Right ventricle myocardium superior (tissue), 1 donor: ENCODE measurements at places on chromosomes 6 and 20. TPM values are rescaled to one million over a fixed set of nuclear protein-coding genes. Genes with fewer than 3 reads are reported as not detected.

- peak; percentile 74 for DNase-seq
Measured at GRCh38 chr6:111534231-111534751, 51.3 kb upstream of the REV3L start.

GRCh38 chr20:59247731-59248684 lies 52.4 kb upstream of the EDN3 start:
- no peak for DNase-seq

DNA sequence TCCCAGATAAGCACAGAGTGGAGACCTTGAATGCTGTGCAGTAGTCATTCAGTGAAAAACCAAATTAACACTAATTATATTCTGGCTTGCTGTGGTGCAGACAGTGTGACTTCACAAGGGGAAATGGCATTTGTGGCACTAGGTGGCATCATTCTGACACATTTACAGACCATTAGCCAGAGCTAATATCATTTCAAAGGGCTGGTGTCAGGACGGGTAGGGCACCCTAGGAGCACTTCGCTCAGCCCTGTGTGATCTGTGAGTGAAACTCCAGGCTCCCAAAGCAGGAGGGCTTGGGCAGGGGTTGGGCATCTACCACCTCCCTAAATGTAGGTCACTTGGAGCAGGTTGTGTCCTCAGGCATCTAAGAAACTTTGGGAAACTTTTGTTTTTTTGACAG lies 555.8 kb downstream of the PKHD1 start:
- no peak for DNase-seq

DNA sequence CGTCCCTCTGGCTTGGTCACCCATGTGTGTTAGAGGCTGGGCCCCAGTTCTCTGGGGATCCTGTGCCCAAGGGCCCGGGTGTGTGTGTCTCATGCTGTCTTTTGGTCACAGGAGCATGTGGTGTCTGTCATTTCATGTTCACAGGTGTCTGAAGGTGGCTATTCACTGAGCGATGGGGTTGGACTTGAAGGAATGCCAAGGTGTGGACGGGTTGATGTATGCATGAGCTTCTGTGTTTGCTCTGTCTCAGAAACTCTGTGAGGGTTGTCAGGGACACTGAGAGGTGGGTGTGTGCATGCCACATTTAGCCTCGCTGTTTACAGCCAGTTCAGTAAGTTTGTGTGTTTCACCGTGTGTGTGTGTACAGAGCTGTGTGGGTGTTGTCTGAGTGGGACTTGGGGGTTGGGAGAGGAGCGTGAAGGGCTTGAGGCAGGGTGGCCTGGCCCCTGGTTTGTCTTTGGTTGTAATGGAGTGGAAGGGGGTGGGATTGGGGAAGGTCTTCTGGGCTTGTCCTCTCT lies 1.2 kb downstream of the DDR1 start:
- no peak for DNase-seq

DNA sequence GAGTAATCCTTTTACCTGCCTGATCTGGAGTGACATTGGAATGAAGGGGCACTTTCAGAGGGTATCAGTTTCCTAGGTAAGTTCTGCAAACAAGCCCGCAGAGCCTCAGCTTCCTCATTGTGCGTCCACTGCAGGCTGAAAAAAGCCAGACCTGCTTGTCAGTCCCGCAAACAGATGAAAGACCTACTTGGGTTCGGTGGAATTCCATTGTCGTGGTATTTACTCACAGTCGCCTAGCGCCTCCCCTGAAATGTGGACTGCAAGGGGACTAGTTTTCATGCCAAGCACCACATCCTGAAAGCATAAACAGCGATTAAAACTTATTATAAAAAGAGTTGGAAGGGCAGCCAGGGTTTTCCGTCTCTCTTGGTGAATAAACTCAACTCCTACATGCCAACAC lies 121.5 kb downstream of the PAX1 start:
- DNase-seq: no peak

DNA sequence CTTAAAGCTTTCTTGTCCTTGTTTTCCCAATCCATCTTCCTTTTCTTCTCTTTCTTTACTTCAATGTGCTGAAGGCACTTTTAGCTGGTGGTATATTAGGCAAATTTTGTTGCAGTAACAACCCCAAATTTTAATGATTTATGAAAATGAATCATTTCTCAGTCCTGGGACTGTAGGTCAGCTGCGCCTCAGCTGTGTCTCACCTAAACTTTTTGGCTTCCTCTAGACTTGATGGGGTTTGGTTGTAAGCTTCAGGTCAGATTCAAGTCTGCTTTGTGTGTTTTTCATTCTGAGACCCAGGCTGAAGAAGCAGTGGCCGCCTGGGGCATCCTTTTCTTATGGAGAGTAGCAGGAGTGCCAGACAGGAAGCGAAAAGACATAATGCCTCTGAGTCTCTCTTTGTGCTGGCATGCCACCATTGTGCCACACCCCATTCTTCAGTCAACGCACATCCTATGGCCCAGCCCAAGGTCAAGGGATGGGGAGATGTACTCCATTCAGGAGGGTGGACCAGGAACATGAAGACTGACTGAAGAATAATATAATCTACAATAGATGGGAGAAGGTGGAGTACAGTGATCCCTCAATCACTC lies 28.9 kb upstream of the CD83 start:
- DNase-seq: no peak

DNA sequence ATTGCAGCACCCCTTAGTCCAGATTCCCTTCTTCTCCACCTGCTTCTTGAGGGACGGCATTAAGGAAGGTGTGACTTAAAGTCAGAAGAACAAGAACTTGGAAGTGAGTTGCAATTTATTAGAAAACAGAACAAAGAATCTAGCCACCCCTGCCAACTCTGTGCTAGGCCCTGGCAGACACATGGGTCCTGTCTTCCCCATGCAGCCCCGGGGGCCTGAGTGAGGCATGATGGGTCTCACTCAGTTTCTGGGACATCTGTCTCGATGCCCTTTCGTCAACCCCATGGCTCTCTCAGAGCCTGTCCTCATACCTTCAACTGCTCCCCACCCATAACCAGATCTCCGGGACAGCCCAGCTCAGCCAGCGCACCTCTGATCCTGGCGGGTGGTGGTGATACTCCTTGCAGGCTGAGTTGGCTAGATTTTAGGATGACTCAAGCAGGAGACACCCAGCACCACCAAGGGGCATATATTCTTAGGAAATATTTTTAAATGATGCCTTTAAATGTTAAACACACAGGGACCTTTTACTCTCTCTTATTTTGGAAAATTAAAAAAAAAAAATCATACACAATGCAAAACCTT lies 143.2 kb upstream of the RNF24 start:
- DNase-seq: peak; percentile 28

DNA sequence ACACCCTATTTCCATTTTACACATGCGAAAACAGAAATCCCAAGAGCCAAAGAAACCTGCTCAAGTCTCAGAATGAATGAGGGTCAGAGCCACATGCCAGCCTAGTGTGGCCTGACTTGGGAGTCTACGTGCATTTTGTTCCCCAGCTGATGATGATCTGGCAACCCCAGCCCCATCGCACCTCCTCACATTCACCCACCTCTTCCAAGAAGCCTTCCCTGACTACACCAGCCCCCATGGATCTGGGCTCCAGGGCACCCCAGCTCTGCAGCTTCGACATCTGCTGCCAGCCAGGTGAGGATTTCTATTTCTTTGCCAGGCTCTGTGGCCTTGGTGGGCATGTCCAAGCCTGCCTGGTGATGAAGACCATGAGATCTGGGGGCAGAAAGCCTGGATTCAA lies 41.0 kb downstream of the ANGPT4 start:
- DNase-seq: no peak

- DNase-seq: no peak
Measured at GRCh38 chr6:88449770-88450169, 283.6 kb upstream of the CNR1 start.

- peak; percentile 68 for DNase-seq
Measured at GRCh38 chr6:167141667-167142432, 15.9 kb downstream of the GPR31 start.

- DNase-seq: no peak
Measured at GRCh38 chr6:164345327-164345726, 930.8 kb downstream of the QKI start.

GRCh38 chr20:50297498-50298376 lies 107.1 kb downstream of the CEBPB start:
- DNase-seq: peak; percentile 59

- DNase-seq: no peak
Measured at GRCh38 chr20:60056407-60057122, 98.3 kb downstream of the CDH26 start.

DNA sequence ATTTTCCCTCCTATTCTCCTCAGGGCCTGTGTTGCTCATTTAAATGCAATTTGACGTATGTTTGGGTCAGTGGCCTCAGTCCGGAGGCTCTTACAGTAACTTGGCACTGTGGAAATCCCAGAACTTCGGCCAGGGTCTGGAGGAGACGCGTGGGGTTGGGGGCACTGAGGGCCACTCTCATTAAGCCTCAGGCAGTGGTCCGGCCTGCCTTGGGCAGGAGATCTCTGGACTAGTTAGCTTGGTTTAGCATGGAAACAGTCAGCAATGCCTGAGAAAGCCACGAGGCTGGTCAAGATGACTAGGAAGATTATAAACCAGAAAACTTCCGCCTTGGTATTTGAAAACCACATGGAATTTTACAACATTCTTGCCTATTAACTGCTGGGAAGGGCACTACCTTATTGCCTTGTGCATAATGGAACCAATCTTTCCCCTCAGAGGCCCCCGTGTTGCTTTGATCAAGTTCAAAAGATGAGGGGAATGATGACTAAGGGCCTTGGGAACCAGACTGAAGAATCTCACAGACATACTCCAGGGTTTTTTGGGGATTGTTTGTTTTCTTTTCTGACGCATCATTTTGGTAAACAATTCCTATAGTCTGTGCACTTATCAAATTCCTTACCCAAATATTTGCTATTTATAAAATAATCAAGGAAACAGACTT lies 206.0 kb upstream of the PREP start:
- DNase-seq: no peak

DNA sequence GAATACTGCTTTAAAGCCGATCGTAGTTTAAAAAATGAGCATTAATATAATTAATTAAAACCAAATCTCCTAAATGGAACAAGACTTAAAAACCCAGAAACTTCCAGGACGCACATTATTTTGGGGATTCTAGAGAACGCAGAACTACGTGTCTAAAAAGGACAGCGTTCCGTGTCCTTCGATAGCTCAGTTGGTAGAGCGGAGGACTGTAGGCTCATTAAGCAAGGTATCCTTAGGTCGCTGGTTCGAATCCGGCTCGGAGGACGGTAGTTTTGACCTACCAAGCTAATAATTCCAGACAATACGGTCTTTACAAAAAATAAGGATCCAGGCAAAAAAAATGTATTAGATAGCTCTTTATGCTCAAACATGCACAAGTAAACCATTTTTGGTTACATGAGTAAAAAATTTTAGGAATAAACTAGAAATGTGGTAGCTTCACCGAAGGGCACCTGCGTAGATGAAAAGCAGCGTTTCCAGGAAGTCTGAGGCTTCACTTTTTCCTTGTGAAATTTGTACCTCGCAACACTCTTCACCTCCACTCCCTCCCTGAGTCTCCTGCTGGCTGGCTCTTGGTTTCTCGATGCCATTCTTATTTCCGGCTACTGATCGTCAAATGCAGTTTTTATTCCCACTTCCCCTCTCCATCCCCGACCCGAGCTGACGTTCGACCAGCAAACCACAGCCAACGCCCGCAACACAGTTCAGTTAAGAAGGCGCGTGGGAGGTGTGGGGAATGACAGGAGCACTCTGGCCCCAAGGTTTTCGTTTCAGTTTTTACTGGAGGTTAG lies 19.6 kb upstream of the ABT1 start:
- no peak for DNase-seq

DNA sequence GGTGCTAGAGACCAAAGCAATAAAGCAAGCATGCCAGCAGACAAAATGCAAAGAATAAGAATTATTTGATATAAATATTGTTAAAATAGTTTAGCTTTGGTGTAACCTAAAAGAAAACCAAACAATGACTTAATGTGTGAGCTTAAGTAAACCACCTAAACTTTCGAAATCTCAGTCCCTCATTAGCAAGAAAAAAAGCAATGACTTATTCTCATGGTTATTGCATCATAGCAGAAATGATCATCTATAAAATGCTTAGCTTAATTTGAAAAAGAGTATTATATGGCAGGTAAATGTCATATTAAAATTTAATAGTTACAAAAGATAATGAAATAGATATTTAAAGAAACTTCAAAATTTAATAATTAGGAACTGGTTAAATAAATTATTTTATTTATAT lies 1395.7 kb upstream of the EYS start:
- DNase-seq: no peak

- no peak for DNase-seq
Measured at GRCh38 chr6:75282706-75283105, 1.9 kb downstream of the TMEM30A start.

- DNase-seq: peak; percentile 93
Measured at GRCh38 chr20:36153736-36154699, 522 bp upstream of the EPB41L1 start.

DNA sequence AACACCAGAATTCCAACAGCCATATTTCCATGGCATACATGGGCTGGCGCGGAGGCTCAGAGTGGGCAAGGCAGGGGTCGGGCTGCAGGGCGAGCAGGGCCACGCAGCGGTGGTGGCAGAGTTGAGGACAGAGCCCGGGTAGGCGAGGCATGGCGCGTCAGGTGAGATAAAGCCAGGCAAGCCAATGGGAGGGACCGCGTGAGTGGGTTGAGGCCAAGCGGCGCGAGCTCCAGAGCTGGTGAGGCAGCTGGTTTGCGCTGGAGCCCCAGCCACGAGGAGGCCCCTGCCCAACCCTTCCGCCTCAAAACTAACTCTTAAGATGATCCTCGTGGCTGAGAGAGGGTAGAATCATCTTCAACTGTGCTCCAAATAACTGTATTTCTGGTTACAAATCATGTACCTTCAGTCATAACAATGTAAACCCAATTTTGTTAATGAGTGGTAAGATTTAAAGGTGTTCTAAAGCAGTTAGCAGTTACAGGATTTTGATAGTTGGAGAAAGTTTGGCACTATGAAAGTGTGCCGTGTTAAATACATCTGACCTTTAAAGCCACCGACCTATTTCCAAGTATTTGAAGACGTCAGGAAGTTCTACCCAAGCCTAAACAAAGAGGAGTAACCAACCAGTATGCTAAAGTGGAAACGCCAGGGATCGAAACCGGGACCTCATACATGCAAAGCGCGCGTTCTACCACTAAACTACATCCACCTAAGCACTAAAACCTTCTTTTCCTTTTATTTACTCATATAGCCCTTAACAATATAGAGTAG lies 107.9 kb downstream of the GPX5 start:
- no peak for DNase-seq

- no peak for DNase-seq
Measured at GRCh38 chr20:63449025-63449424, 23.4 kb downstream of the KCNQ2 start.

Gene LRFN2
- not detected for total RNA-seq

Gene SLC17A3
- not detected for total RNA-seq

Gene BPIFB1
- total RNA-seq: not detected

Gene PCED1A
- 7.3 TPM for total RNA-seq

Gene SNPH
- 8.9 TPM for total RNA-seq

Gene IP6K3
- total RNA-seq: 44.2 TPM

Gene RSPH4A
- total RNA-seq: not detected

Gene C20orf202
- total RNA-seq: 0.35 TPM

Gene PTP4A1
- total RNA-seq: 33.7 TPM

Gene PCNA
- 26.4 TPM for total RNA-seq
